ENCODE measurements at places on chromosomes 1 and 21. TPM values are rescaled to one million over a fixed set of nuclear protein-coding genes. Genes with fewer than 3 reads are reported as not detected.

Gene RUNX3
- total RNA-seq: 1.5 TPM

Gene FCMR
- 30.8 TPM for total RNA-seq

Gene LIN9
- 3.2 TPM for total RNA-seq

Gene NEK2
- 1.9 TPM for total RNA-seq

DNA sequence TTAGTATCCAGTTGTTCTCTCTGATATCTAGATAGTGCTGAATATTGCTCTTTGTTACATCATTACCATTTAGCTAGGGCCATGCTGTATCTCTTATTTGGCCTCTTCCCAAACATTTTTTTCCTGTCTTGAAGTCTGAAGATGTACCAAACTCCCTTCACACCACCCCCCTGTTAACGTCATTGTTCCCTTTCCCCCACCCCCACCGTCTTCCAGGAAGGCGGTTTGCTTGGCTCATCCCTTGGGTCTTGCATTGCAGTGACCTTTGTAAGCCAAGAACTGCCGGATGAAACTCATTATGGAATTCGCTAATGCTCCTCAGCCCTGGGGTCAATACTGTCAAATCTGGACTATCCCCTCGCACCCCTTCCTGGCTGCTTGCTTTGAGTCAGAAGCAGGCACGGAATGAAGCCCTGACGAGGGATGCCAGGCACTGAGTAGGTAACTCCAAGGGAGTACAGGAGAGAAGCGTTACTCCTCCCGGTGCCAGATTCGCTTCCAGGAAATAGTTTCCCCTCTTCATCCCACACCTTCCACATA lies 283.1 kb downstream of the TM2D1 start:
- peaks cover 37% of the 10 kb centered on the region for H3K4me1 ChIP-seq
- H3K4me3 ChIP-seq: no peak overlapping the region
- H3K36me3 ChIP-seq: no peaks in the 10 kb centered on the region
- DNase-seq: no peak

Gene SGIP1
- 1.8 TPM for total RNA-seq

DNA sequence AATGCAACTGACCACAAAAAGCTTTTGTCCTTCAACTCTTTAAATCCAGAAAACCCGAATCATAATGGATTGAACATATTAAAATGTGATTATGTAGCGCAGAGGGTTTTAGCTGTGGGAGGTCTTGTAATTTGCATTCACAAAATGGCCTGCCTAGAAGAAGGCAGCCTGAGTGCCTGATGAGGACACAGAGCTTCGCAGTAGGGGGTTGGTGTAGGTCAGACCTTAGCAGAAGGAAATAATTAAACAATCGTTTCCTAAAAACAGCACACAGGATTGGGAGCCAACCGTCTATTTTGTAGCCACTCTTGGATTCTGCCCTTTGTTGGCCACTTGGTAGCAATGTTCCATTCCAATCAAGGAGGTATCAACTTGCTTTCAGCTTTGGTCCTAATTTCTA lies 195.7 kb upstream of the KIAA0040 start:
- no peak for DNase-seq
- H3K27ac ChIP-seq: no peak overlapping the region
- H3K36me3 ChIP-seq: no peaks in the 10 kb centered on the region
- no peaks in the 10 kb centered on the region for H3K4me1 ChIP-seq

Gene CDA
- total RNA-seq: 50.5 TPM

All from transverse colon (tissue), 4 donors.